Ureter (tissue), 1 donor: ENCODE measurements at places on chromosomes 1 and 21. TPM values are rescaled to one million over a fixed set of nuclear protein-coding genes. Genes with fewer than 3 reads are reported as not detected.

Gene S100A2
- 317 TPM for total RNA-seq

Gene KIF26B
- total RNA-seq, result 8.0 TPM

Gene ADAMTSL4
- total RNA-seq, result 48.2 TPM

Gene DAB1
- 12.2 TPM for total RNA-seq

Gene C1orf210
- 12.0 TPM for total RNA-seq

Gene CDCA8
- 1.2 TPM for total RNA-seq

Gene CADM3
- total RNA-seq, result 4.2 TPM

Gene RAB7B
- total RNA-seq, result 11.7 TPM
